ENCODE measurements at places on chromosomes 7 and 10.

GRCh38 chr7:157009170-157009777, 1.2 kb downstream of the MNX1 start:
- no peak for DNase-seq

DNA sequence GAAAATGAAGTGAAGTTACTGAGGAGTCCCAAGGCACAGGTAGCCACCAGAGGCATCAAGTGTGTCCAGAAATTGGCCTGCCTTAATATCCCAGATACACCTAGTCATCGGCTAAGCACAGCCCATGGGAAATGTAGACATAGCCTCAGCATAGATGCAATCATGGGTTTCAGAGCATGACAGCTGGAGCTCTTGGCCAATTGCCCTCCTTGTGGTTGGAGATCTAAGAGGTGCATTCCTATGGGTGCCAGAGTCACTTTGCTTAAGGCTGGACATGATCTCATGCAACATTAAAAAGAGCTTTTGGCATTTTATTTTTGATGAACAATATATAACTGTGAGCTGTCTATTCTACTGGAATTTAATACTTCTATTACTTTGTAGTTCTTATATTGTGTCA, 758.0 kb upstream of the LRRTM3 start:
- DNase-seq, result no peak

GRCh38 chr10:15088428-15089261, at the start of gene ACBD7:
Gene ACBD7 (minus strand): TSS chr10:15088776. CDS start chr10:15088728, 48 bp downstream.
- peak; percentile 88 for DNase-seq

- no peak for DNase-seq
Observed at GRCh38 chr7:27410812-27411544, 168.4 kb downstream of the EVX1 start.

DNA sequence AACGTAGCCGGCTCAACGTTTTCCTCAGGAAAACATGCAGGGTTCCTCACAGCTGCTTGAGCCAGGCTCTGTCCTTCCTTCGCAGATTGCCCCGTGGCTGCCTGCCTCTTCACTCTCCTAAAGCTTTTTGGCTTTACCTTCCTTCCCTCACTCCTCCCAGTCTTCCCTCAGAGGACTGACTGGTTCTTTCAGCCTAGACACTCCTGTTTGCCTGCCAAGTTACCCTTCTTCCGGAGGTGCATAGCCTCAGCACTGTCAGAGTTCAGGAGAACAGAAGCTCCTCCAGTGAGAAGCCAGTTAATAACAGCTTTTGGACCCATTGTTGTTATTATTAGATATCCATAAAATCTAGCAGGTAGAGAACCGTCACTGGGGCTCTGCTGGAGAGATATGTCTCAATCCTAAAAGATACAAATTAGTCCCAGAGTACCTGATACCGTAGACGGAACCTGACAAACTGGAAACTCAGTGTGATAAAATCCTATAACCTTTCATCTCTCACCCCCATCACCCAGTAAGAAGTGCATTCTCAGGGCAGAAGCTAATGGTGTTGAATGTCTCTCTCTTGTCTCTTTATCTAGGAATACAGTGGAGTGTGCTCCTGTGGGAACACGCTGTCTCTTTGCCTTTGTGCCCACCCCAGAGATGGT, 79.6 kb downstream of the SND1 start:
- no peak for DNase-seq

DNA sequence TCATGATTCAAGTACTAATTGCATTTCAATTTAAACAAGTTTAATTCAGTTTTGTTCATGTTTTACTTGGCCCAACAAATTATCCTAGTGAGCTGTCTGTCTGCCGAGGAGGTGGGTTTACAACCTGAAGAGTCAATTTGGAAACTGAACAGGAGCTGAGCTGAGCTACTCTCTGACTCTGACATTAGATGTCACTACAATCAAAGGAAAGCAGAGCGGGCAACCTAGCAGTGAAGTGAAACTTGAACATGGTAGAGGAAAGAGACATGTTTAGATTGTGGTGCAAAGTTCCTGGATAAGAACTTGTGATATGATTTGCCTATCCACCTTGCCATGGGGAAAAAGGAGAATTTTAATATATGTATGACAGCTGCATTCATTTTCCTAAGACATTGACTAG, 9.6 kb upstream of the AGR3 start:
- no peak for DNase-seq

DNA sequence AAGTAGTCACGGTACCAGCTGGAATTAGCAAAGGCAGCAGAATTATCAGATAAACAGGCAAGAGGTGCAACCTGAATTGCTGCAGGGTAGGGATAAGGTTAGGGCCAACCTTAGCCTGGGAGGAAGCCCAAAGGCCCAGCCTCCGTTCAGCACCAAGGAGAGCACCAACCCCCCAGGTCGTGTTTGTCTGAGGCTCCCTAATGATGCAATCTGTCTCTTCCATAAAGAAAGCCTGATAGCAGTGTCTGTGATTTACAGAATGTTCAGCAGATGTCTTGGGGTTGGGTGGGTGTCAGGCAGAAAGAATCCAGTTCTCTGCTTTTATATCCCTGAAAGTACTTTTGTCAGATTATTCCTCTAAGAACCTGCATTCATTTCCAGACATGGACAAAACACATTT, 328.4 kb upstream of the AOAH start:
- peak; percentile 48 for DNase-seq

DNA sequence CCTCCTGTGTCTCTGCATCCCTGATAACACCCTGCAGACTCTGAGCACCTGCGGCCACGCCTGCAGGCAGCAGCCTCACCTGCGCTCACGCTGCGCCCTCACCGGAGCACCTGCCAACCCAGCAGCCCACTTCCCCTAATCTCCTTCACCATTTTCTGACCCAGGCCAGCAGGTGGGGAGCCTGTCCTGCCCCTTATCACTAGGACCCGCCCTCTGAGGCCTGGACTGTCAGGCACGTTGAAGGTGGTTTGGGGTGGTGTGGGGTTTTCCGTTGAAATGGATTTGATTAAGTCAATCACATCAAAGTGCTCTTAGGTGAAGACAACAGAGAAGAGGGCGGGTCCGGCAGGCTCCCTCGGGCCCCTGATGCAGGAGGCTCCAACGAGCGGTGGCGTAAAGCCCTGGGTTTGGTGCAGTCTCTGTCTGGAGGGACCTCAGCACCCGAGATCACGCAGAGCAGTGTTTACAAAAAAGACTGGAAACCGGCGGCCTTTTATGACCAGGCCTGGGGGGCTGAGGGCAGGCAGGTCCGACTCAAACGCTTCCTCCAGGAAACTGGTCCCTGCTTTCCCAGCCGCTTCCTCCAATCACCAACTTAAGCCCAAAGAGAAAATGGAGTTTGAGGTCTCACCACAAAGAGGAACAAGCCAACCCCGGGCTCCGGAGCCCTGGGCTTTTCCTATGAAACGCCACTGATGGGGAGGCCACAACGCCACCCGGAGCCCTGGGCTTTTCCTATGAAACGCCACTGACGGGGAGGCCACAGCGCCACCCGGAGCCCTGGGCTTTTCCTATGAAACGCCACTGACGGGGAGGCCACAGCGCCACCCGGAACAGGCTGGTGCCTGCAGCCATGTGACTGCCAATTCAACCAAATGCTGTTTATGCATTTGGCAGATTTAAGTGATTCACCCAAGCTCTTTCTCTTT, 45.5 kb downstream of the DPYSL4 start:
- peak; percentile 43 for DNase-seq

DNA sequence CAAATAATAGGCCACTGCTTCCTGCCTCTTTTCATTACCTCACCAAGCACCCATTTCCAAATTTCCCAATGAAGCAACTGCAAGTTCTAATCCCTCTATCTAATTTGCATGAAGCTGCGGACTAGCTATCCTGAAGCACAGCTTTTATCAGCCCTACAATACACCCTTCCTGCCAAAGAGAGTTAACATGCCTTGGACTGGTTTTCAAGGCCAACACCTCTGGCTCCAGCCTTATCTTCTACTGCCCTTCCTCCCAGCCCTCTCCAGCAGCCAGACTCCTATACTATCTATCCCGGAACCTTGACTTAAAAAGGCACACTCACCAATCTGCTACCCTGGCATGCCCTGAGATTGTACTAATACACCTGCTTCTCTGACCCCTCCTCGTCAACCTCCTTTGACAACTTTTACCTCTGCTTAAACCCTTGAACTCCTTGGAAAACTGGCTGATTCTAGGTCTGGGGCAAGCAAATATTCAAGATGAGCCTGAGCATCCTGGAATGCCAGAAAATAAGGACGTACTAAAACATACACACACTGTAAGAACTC, 73.4 kb downstream of the SGMS1 start:
- DNase-seq, result no peak

DNA sequence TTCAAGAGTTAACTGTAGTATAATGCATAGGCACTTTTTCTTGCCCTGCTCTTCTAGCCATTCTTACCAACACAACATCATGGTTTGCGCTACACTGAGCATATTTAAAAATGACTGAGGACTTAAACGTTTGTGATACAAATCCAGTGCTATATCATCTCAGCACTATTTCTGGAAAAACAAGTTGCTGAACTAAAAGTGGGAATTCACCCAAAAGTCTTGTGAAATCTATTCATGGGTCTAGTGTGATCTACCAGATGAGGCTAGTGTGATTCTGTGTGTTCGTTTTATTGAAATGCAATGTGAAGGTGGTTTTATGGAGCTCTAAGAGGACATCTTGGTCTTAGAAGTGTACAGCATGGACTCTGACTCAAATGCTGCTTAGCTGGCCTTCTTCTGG, 584.6 kb upstream of the POM121L12 start:
- no peak for DNase-seq

DNA sequence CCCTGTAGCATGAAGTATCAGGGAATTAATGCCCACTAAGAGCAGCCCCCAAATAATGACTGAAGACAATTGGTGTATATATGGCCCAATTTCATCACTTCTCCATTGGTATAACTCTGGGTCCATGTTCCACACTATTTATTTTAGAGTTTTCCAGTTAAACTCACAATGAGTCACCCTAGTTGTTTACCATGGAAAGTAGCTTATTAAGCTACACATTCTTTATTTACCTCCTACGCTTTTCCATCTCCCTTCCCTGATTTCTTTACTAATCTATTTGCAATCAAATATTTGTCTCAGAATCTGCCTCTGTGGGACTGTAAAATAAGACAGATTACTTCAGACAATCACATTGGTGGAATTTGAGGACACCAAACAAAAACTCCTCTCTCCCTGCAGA, 655.6 kb downstream of the SORCS1 start:
- DNase-seq, result no peak

DNA sequence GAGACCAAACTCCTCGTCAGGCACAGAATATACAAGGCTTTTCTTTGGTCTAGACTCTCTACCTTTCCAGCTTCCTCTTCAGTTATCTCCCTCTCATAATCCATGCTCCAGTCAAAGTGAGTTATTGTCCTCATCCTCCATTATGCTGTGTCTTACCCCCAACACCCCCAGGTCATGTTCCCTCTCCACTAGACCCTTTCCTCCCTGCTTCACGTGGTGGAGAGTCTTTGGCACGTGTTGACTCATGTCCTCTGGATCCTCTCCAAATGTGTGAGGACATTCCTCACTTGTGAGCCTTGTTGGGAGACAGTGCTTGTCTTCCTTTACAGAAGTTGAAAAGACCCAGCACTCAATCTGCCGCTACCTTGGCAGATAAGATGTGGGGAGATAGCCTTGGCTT, 36.0 kb upstream of the DLD start:
- DNase-seq, result no peak

DNA sequence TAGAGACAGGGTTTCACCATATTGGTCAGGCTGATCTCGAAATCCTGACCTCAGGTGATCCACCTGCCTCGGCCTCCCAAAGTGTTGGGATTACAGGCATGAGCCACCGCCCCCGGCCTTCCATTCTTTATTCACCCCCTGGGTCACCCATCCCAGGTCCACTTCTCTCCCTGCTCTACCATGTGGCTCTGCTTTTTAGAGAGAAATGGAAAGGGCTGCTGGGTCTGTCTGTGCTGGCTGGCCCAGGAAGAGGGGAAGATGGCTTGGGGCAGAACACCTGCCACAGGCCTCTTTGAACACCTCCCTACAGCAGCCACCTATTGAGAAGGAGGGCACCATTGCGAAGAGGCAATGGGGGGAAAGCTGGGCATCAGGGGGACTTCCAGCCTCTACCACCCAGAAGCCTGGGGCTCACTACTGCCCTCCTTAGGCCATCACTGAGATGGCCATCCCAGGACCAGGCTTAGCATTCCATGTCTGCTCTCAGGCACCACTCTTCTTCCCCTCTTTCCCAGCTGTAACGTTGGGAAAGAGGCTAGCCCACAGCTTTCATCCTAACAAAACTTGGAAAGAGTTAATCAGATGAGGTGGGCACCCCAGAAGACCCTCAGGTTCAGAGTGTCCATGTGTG, 256.3 kb downstream of the GRID1 start:
- DNase-seq, result no peak

- peak; percentile 37 for DNase-seq
Observed at GRCh38 chr7:148773334-148773733, 74.6 kb downstream of the CUL1 start.

All from stimulated activated CD8-positive, alpha-beta memory T cell treated with anti-CD3 and anti-CD28 coated beads, Interleukin-4, amount 100 ng/mL, for 48 hours (primary cell).